ENCODE measurements at places on chromosomes 7 and 10. TPM values are rescaled to one million over a fixed set of nuclear protein-coding genes. Genes with fewer than 3 reads are reported as not detected.

The LRIT1 gene
- total RNA-seq: not detected

The HOXA9 gene
- not detected for total RNA-seq

DNA sequence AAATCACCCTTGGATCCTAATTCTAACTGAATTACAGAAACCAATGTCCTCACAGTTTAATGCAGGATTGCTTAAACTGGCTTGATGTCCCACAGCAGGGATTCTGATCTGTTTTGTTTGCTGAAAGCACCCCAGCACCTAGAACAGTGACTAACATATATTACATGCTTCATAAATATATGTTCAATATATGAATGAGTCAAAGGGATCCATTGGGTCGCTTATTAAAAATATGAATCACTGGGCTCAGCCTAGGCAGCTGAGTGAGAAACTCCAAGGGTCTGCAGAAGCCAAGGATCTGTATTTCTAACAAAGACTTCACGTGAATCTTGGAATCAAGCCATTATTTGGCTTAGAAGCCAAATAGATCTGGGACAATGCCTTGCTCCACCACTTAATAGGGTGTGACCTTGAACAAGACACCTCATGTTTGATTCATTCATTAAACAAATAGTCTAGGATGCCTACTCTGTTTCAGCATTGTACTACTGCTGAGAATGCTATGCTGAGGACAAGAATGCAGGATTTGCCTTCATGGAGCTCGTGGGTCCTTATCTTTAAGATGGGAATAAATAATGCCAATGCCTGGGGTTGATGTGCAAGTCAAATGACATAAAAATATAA is 103.4 kb upstream of the DLX6 start:
- DNase-seq: no peak

GRCh38 chr7:20738518-20739481 is 47.9 kb downstream of the SP8 start:
- no peak for DNase-seq

GRCh38 chr7:87336136-87336535 is 9.3 kb upstream of the CROT start:
- DNase-seq: no peak

- no peak for DNase-seq
Measured at GRCh38 chr7:65477326-65477725, 103.7 kb downstream of the ZNF92 start.

GRCh38 chr10:73597346-73597745 is 6.2 kb upstream of the USP54 start:
- no peak for DNase-seq

DNA sequence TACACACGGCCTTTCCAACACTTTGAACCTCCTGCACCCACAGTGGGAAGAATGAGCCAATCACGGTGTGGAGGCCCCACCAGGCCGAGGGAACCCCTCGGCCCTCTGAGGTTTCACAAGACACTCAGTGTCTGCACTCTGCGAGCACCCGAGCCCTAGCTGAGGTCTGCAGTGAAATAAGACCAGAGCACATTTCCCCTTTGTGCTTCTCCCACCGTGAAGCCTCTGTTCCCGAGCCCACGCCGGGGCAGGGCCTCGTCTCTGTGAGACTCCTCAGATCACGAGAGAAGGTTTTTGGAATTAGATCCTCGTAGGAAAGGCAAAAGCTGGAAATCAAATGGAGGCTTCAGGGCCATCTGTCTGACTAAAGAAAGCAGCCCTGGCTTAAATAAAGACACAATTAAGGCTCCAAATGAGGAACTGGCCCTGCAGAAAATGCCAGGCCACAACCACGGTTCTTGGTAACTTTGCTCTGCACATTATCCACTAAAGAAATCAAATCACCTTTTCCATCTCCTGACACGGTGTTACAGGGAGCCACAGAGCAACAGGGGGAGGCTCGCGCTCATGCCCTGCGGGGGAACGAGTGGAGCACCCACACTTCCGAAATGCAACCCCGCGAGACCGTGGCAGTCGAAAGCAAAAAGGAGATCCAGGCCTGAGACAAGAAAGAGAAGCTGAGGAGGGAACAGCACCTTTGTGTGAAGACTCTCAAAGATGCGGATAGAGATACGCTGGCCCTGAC is 43.7 kb downstream of the FAM53B start:
- DNase-seq: no peak

DNA sequence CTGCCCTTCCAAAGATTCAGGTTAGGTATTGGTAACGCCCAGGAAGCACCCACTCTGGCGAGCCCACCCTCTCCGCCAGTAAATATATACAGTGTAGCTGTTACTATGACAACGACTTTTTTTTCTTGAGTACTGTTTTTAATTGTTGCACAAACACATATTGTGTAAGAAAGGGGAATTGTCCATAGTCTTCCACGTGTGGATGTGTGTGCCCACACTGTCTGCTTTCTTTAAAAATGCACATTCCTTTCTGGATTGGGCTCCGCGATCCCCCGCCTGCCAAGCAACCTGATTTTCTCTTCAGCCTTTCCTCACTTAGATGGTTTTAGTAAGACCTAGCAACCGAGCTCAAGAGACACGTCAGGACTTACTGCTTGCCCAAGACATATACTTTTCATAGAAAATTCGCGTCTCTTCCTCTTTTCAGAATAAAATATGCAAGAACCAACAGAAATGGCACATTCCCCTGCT is 247.8 kb downstream of the EBF3 start:
- no peak for DNase-seq
